ENCODE measurements at places on chromosomes 2 and 18.

GRCh38 chr2:38077431-38077769 is 1.4 kb upstream of the CYP1B1 start:
- no peak for DNase-seq

DNA sequence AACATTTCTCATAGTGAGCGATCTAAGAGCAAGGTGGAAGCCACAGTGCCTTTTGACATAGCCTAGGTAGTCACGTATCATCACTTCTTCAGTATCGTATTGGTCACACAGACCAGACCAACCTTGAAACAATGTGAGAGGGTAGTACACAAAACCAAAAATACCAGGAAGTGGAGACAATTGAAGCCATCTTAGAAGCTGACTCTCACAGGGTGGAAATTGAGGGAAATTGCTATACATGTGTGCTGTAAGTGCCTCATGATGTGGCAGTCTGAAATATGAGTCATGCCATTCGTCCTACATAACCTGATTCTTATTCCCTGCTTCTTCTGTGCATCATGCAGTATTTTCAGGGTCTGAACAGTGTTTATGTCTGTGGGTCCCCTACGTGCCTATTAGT is 62.3 kb upstream of the STON1 start:
- DNase-seq: no peak

DNA sequence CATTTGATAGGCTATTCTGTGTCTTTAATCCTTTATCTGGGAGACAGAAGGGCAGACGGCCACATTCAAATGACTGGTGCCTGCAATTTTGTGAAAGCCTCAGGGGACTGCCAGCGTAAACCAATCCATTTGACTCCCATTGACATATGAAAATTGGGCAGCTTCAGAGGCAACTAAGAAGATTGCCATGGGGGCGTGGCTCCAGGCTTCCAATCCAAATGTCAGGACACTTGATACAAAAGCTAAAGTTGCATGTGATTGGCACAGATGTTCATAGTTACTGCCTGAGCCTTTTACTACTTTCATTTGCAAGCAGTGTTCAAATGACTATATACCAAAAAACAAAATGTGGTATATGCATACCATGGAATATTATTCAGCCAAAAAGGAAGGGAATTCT is 42.0 kb downstream of the SPC25 start:
- no peak for DNase-seq

DNA sequence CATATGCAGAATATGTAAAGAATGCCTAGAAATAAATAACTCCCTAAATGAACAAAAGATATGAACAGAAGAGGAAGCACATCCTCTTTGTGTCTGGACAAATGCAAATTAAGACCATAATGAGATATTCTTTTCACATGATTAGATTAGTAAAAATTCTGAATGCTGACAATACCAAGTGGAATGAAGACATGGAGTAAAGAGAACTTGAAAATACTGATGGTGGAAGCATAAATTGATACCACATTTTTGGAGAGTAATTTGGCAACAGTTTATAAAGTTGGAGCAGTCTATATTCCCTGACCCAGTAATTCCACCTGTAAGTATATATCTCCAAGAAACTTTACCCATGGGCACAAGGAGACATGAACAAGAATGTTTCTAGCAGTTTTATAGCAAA is 130.0 kb downstream of the CAPN13 start:
- no peak for DNase-seq

DNA sequence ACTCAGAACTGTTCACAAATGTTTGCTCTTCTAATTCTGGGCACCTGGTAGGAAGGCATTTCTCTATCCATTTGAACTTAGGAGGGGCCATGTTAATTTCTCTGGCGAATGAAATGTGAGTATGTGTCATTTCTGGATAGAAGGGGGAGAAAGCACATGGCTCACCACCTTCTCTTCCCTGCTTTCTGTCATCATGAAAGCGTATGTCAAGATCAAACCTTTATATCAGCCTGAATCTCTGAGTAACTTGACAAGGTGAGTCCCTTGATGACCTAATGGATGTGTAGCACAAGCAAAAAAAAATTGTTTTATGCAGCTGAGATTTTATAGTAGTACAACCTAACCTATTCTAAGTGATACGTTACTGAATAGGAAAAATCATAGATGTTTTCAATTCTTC is 12.1 kb upstream of the LCT start:
- no peak for DNase-seq

DNA sequence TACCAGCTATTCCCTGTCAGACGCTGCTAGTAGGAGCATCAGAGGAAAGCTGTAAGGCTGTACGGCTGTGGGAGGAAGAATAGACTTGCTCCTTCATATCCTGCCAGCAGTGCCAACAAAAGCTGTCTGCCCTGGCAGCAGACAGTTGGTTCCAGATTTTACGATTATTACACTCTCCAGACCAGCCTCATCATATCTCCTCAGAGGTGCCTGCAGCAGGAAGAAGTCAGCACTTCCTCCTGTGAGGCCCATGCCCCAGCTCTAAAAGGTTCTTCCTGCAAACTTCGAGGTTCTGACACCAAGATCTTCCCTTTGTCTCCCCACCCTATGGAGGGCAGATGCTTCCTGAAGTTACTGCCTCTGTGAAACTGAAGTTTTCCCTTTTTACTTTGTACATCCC is 537.7 kb upstream of the PKDCC start:
- DNase-seq: no peak

- DNase-seq: no peak
Measured at GRCh38 chr18:48100651-48101165, 170.2 kb upstream of the SMAD2 start.

DNA sequence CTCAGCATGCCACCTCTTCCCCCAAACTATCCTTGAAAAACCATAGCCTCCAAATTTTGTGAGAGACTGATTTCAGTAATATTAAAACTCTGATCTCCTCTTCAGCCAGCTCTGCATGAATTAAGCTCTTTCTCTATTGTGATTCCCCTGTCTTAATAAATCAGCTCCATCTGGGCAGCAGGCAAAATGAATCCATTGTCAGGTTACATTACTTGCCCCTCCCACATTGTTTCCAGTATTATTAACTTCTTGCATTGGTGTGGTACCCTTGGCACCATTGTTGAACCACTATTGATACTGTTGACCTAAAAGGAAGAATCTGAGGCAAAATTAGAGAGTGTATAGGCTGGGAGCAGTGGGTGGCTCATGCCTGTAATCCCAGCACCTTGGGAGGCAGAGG is 512.2 kb upstream of the VRK2 start:
- no peak for DNase-seq

DNA sequence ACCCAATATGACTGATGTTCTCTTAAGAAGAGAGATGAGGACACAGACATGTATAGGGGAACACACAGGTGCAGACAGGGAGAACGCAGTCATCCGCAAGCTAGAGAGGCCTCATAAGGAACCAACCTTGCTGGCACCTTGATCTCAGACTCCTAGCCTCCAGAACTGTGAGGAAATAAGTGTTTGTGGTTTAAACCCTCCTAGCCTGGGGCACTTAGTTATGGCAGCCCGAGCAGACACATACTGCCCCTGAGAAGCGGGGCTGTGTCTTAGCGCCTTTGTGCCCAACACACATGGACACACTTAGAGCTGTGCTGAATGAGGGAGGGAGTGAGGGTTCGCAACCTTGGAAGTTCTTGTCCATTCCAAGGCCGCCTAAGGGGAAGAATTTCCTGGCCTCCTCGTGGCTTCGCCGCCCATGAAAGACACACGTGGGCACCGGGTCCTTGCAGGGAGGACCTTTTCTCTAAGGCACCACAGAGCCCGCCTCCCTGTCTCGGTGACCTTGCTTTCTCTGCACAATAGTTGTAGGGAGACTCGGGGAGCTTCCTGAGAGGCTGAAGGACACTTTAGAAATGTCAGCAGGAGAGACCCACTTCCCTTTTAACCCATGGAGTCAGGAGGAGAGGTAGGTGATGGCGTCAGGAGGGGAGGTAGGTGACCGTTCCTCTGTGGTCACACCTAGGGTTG is 224.5 kb upstream of the HDAC4 start:
- DNase-seq: no peak

- no peak for DNase-seq
Measured at GRCh38 chr2:64179582-64180321, 35.5 kb upstream of the PELI1 start.

- no peak for DNase-seq
Measured at GRCh38 chr2:187003038-187003554, 154.1 kb upstream of the ZSWIM2 start.

- DNase-seq: no peak
Measured at GRCh38 chr2:74003494-74004211, 18.9 kb downstream of the TET3 start.

DNA sequence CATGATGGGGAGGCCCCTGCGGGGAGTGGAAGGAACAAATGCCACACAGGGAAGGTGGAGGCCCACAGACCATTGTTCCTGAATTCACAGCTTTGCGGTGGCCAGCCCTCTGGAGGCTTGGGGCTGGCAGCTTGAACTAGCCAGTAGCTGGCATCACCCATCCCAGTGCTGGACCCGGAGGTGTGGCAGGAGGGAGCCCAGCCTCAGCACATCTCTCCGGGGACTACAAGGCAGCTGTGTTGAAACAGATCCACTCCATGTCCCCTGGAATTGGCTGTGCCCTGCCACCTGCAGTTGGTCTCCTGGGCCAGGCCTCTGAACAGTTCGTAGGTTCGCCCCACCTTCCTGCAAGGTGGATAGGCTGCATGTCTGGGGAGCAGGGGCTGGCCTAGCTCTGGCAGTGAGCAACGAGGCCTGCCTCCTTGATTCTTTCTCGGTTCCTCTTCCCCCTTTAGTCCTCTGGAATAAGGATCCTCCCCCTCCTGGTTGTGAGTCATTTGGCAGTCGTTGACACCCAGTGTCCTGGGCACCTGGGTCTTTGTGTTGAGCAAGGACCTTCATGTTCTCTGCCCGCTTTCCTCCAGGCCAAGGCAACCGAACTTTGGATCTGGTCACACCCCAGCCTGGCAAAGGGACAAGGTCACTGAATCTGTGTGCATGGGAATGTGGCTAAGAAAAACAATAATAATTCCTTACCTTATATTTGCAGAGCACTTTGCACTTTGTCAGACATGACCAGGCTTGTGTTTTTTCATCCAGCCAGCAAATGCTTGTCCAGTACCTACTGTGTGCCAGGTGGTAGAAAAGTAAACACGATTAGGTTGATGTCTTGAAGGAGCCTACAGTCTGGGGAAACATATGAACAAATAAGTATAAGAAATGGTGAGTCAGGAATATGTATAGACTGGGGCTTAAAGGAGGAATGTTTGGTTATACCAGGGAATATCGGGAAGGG is 55.0 kb upstream of the MCFD2 start:
- DNase-seq: no peak

Data from activated T-cell treated with anti-CD3 and anti-CD28 coated beads for 48 hours (primary cell).